ENCODE measurements at places on chromosomes 2 and 18.

GRCh38 chr2:23939987-23940717 is at the start of gene UBXN2A:
Gene UBXN2A (plus strand): TSS chr2:23940463. CDS start chr2:23958315, 17,852 bp downstream.
- peak; percentile 67 for DNase-seq

DNA sequence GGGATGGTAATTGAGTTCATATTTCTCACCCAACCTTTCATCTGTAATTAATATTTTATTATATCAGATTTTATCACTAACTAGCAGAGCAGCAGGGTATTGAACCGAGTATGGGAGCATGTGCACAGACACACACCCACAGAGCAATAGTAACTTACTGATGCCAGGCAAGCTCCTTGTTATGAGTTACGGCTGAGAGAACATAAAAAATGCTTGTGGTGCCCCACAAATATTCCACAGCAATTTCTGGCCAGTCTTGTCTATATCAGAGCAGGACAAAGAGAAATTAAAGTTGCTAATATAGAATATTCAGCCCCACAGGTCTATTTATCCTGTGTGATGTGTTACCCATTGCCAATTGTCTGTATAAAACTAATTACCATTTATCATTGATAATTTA is 501.8 kb upstream of the RAB12 start:
- no peak for DNase-seq

- no peak for DNase-seq
Measured at GRCh38 chr2:188089901-188090300, 201.8 kb upstream of the GULP1 start.

GRCh38 chr2:172607379-172607928 is 51.6 kb downstream of the PDK1 start:
- DNase-seq = no peak

- no peak for DNase-seq
Measured at GRCh38 chr2:136436936-136437335, 319.0 kb upstream of the CXCR4 start.

DNA sequence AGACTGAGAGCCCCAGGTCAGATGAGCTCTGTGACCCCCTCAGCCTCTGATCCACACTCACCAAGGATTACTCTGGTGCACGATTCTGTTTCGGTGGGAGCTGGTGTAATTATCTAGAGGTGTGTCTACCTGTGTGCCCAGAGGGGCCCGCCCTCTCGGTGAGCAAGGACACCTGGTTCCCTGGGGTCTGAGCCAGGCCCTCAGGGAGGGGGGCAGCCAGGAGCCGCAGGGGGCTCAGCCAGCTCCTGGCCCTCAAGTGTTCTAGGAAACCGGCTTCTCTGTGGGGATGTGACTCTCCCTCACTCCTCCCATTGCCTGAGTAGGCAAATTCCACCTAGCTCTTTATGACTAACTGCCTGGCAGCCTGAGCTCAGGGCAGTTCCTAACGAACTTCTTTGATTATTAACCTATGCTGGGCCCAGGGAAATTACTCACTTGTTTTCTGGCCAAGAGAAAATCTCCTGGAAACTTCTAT is 17.4 kb downstream of the AGAP1 start:
- no peak for DNase-seq

Data from stimulated activated naive CD4-positive, alpha-beta T cell treated with Interleukin-2 at 50 U/mL for 16 hours (primary cell).